Parietal lobe (tissue), 2 donors: ENCODE measurements at places on chromosomes 11 and 22. TPM values are rescaled to one million over a fixed set of nuclear protein-coding genes. Genes with fewer than 3 reads are reported as not detected.

DEPDC5 gene
- 42.9 TPM for total RNA-seq

RPS6KA4 gene
- total RNA-seq = 13.1 TPM

VPREB3 gene
- not detected for total RNA-seq

OR2D2 gene
- 2.2 TPM for total RNA-seq

CTR9 gene
- total RNA-seq = 57.3 TPM

MMP3 gene
- total RNA-seq = not detected

TIMP3 gene
- 9.4 TPM for total RNA-seq

GRK2 gene
- 50.7 TPM for total RNA-seq

SHANK2 gene
- 99.2 TPM for total RNA-seq

SLC22A8 gene
- not detected for total RNA-seq

PAX6 gene
- 34.4 TPM for total RNA-seq

ASPHD2 gene
- 12.2 TPM for total RNA-seq

HOATZ gene
- total RNA-seq = 1.3 TPM

SAA1 gene
- not detected for total RNA-seq

RFPL3 gene
- not detected for total RNA-seq
